Stimulated activated CD4-positive, alpha-beta T cell treated with anti-CD3 and anti-CD28 coated beads, TNF-alpha, amount 100 ng/mL, for 24 hours (primary cell): ENCODE measurements at places on chromosomes 16 and 17.

DNA sequence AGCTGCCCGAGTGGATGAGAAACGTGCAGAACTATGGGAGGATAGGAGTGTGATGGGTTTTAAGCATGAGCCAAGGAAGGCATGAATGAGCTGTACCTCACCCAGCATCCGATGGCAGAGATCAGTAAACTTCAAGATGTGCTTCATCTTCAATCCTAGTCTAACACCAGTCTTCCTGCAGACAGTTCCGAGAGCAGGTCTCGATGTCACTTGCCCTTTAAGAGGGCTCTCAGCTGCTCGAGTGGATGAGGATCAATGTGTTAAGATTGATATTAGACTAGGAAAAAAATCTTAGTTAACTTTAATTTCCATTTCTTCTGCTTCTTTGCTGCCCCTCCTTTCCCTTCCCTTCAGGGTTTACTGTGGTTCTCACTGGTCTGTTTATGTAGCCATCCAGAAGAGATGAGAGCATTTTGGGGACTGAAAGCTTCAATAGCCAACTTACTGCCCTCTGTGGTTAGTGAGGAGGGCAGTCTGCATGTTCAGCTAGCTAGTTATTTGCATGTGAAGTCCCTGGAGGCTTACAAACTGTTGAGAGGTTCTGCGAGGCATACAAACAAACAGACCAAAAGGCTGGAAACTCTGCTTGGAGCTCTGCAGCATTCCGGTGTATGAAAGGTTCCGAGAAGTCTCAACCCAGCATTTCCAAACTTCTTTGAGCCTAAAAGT is 15.3 kb downstream of the KLHL36 start:
- DNase-seq: no peak

GRCh38 chr17:58991718-58992331 is 114.9 kb downstream of the TRIM37 start:
- DNase-seq: no peak

DNA sequence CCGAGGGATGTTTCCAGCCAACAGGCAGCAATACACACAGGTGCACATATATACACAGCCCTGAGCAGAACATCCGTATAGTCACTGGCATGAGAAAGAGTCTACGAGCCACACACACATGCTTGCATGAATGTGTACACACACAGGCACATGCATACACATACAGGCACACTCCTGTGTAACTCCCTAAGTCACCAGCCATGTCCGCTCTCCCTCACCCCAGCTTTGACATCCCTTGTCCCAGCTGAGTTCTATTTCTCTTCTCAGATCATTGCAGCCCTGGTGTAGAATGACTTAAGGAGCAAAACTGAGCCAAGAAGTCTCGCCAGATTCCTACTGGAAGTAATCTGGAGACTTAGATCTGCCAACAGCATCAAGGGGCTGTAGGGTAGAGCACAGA is 13.1 kb downstream of the CDRT4 start:
- DNase-seq: no peak

- no peak for DNase-seq
Observed at GRCh38 chr16:22813948-22814710, at the start of gene HS3ST2. HS3ST2 (plus strand) TSS chr16:22814162; CDS start chr16:22814611, 449 bp downstream.

DNA sequence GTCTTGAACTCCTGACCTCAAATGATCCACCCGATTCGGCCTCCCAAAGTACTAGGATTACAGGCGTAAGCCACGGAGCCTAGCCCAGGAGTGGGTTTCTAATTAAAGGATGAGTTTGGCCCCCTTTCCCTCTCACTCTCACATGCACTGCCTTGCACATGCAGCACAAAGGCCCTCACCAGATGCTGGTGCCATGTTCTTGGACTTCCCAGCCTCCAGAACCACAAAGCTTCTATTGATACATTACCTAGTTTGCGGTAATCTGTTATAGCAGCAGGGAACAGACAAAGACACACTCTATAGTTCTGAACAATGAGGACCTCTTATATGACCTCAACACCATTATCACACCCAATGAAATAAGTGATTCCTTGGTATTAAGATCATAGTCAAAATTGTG is 17.9 kb upstream of the ITGAD start:
- DNase-seq: no peak

- no peak for DNase-seq
Observed at GRCh38 chr16:75224306-75225082, 5.7 kb downstream of the CTRB1 start.

DNA sequence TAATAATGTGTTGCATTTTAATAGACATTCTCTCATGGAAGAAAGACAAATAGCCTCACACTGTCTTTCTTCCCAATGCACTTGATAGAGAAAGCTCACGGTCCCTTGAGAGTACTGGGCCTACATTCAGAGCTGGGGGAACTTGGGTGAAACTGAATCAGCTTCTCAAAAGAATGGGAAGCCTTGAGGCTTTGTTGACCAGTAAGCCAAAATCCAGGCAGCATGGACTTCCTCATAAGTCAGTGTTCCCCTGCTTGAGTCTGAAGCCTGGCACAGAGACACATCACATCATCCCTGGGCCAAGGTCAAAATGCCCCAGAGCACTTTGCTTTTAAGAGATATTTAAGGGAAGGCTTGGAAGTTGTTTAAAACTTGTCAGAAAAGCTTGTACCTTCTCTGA is 302.2 kb upstream of the SALL1 start:
- no peak for DNase-seq

DNA sequence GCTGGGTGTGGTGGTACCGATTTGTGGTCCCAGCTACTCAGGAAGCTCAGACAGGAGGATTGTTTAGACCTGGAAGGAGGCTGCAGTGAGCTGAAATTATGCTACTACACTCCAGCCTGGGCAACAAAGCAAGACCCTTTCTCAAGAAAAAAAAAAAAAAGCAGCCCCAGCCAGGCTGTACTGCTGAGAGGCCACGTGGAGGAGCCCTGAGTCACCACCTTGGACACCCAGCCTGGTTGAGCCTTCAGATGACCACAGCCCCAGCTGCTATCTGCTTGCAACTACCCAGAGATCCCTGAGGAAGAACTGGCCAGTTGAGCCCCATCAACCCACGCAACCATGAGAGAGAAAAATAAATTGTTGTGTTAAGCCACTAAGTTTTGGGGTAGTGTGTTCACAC is 23.6 kb upstream of the GPRC5C start:
- no peak for DNase-seq

GRCh38 chr16:85479972-85480726 is 133.0 kb upstream of the GSE1 start:
- DNase-seq: no peak

- DNase-seq: no peak
Observed at GRCh38 chr16:3050487-3050886, 4.1 kb downstream of the MMP25 start.

DNA sequence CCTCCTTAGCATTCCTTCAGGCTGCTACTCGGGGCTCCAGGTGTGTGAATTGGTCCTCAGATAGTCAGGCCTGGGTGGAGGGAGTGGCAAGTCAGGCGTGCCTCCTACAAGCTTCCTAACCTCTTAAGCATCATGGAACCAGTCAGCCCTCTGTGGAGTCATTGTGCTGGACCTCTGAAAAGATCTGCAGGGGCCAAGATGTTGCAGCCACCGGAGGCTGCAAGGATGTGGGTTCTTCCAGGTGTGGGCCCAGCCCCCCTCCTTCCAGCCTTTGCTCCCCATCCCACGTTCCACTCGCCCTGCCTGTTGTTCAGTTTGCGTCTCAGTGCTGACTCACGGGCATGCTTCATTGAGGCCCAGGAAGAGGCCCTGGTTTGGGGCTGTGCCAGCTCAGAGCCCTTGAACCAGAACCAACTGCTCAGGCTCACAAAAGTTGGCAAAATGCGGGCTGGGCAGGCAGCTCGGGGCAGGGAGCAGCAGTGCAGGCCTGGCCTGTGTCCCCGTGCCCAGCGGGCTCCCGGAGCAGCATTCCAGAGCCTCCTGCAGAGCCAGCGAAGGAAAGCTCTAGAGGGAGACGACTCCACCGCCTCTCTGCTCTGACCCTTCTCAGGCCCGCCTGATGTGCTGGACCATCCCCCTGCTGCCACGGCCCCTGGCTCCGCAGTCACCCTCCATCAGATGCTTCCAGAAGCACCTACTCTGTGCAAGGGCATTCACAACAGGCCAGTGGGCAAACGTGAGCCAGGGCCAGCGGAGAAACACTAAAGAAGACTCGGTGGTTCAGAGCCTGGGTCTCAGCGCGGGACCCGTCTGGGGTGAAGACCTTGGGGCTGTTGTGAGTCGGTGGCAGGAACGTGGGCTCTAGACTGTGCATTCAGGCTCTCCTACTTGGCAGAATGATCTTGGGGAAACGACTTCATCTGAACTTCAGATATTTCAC is 7.5 kb downstream of the LDHD start:
- peak; percentile 68 for DNase-seq

- DNase-seq: no peak
Observed at GRCh38 chr17:44527102-44527501, 23.9 kb upstream of the GPATCH8 start.

- no peak for DNase-seq
Observed at GRCh38 chr17:77178050-77178449, 37.3 kb downstream of the SEC14L1 start.

- DNase-seq: no peak
Observed at GRCh38 chr16:64417711-64418227, 704.1 kb downstream of the CDH11 start.

- no peak for DNase-seq
Observed at GRCh38 chr17:37405955-37406634, 541 bp downstream of the ACACA start.

GRCh38 chr16:86913886-86914285 is 335.5 kb downstream of the FOXL1 start:
- no peak for DNase-seq

DNA sequence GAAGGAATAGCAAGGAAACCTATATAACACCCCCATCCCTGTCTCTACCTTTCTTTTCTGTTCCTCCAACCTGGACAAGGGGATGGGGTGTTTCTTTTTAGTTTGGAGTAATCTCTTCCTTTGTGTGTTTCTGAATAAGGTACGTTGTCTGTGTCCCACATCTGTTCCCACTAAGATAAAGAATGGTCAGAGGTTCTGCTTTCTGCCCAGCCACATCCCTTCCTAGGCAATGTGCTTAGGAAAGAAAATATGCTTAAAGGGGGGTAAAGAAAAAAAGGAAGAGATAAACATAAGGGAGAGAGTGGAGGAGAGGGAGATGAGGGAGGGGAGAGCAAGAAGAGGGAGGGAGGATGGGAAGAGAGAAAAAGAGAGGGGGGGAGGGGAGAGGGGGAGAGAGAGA is 35.1 kb downstream of the SLC6A2 start:
- no peak for DNase-seq

GRCh38 chr16:49750341-49751000 is 105.4 kb downstream of the ZNF423 start:
- no peak for DNase-seq

DNA sequence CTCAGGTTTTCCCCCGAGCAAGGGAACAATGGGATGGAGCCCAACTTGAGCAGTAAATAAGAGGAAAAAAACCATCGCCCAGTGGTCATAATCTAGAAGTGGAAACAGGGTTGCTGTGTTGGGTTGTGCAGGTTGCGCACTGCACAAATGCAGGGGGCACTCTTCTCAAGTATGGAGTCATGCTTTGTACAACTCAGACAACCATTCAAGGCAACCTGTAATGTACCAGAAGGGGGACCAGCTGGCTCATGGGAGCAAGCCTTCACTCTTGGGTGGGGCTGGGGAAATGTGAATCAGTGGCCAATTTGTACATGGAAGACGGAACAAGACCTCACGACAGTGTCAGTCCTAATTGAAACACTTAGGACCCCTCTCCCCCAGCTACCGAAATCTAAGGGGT is 23.9 kb upstream of the LITAF start:
- DNase-seq: no peak

- DNase-seq: no peak
Observed at GRCh38 chr17:45284176-45285140, 22.6 kb upstream of the SPATA32 start.

GRCh38 chr16:85357924-85358505 is 245.7 kb upstream of the CIBAR2 start:
- DNase-seq: no peak

DNA sequence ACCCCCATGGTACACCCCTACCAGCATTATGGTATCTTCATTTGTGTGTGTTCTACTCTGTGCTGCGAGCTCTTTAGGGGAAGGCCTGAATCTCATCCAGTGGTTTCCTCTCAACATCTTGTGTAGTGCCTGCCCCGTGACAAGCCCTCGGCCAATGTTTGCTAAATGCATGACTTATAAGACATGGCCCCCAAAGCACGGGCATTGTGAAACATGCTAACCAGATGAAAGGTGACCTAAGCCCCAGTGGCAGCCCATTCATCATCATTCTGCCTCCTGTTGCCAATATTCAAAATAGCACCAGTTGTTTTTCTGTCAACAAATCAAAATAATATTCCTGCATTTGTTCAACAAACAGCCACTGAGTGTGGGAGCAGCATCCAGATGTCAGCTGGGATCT is 108.8 kb upstream of the HSBP1 start:
- no peak for DNase-seq

DNA sequence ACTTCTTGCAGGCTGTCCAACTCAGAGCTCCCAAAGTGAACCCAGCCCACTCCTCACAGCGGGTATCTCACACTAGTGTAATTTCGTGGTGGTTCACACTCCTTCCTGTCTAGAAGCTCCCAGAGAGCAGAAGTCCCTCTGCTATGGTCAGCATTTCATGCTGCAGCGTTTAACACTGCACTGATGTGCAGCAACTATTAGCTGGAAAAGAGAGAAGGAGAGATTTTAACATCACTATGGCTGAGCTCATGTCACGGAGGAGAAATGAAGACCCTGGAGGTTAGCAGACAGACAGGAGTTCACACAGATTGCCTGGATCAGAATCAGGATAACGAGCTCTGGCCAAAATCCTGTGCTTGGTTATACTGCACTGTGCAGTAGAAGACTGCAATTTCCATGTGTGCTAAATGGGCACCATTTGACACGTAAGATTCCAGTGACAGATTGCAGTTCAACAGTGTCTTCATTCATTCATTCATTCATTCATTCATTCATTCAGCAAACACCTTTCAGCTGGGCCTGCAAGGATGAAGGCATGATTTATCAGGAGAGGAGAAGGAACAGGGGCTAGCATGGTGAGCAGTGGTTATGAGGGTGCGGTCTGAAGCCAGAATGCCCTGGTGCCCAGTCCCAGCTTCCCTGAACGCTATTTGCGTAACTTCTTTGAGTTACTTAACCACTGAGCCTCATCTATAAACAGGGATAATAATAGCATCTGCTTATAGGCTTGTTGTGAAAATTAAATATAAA is 5.3 kb upstream of the CCL1 start:
- DNase-seq: no peak

- no peak for DNase-seq
Observed at GRCh38 chr17:79651266-79651665, 40.4 kb upstream of the RBFOX3 start.

DNA sequence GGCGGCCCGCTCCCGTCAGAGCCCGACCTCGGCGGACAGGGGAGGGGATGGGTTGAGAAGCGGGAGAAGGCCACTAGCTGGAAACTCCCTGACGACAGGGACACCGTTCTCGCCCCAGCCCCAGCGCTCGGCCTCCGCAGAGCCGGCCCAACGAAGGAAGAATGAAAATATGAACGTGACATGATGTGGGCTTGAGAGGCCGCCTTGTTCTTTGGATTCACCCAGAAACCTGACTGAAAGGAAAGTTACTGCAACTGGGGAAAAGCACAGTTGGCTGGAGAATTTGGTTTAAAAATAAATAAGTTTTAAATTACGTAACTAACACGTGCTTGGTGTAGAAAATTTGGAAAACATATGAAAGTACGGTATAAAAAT is 21.1 kb downstream of the NPTX1 start:
- no peak for DNase-seq

GRCh38 chr17:73397856-73398540 is 86.2 kb upstream of the CDC42EP4 start:
- no peak for DNase-seq
